KBM-7 (cell line): ENCODE measurements at places on chromosomes 12 and 14.

GRCh38 chr14:65824285-65824977 is 411.9 kb downstream of the FUT8 start:
- DNase-seq, result peak; percentile 83

DNA sequence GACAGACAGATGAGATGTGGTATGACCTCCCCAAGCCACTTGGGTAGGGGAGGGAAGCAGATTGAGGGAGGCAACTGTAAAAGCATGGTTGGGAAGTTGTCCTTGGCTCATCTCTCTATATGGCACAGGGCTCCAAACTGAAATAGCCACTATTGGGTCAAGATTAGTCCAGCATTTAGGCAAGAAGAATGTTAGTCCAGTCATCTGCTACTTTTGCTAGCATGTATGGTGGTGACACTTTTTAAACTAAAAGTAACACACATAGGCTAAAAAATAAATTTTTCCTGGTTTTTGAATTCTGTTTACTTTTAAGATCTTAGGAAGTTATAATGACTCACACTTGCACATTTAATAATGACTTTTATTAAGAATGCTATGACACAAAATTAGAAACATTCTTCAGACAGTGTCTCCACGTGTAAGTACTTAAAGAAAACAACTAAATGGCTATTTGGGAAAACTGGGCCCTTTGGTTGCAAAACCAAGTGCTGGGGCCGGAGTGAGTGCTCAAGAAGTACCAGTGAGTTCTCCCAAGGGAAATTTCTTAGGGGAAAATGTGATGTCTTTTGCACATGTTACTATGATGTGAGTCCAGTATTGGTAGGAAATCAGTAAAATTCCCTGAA is 179.1 kb upstream of the HIF1A start:
- no peak for DNase-seq

- DNase-seq, result no peak
These were observed 39.1 kb downstream of the FRS2 start for GRCh38 chr12:69509308-69509736.

DNA sequence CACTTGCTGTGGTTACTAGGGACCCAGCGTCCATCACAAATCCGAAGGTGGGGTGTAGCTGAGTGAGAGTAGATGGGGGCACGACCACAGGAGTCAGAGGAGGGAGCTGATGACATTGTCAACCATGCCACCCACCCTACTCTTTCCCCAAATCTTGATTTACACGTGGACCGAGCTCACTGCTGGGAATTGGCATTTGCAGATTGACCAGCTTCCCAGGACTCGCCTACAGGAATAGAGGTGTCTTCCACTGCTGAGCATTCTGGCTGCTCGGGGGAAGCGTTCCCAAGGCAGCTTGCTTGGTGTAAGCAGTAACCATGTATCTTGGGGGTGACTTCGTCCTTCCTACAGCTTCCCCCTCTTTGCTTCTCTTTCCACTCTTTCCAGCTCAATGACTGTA is 353 bp upstream of the PTPRR start:
- DNase-seq, result no peak
